Adrenal gland (tissue), 19 donors: ENCODE measurements at places on chromosomes 5 and 9.

DNA sequence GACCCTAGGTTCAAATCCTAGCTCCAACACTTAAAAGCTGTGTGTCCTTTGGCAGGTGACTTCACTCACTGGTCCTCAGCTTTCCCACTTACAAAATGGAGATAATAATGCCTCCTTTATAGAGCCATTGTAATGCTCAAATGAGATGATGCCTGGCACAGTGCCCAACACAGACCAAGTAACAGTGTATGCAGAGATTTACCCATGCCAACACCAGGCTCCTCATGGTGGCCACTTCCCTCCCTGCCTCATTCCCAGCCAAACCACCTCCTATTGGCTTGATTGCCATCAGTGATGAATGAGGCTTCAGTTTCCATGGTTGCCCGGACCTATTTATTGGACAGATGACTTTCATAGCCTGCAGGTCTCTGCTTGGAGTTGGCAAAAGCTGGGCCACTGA, 469.4 kb downstream of the CDK5RAP2 start:
- no peak overlapping the region for H3K4me3 ChIP-seq

GRCh38 chr9:84163052-84163650, 177.4 kb downstream of the SLC28A3 start:
- H3K4me3 ChIP-seq = no peak overlapping the region
- no peak for DNase-seq
- no peaks in the 10 kb centered on the region for H3K36me3 ChIP-seq
- H3K4me1 ChIP-seq = no peaks in the 10 kb centered on the region
- H3K27ac ChIP-seq = no peak overlapping the region
- no peaks in the 10 kb centered on the region for H3K27me3 ChIP-seq

DNA sequence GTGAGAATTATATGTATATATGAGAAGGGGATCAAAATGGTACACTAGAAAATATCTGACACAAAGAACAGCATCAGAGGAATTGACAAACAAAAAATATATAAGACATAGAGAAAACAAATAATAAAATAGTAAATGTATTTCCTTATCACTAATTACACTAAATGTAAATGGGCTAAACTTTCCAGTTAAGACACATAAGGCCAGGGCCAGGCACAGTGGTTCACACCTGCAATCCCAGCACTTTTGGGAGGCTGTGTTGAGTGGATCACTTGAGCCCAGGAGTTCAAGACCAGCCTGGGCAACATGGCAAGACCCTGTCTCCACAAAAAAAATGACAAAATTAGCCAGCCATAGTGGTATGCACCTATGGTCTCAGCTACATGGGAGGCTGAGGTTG, 8.5 kb downstream of the FBXL17 start:
- no peak for DNase-seq
- no peaks in the 10 kb centered on the region for H3K27me3 ChIP-seq
- no peak overlapping the region for H3K4me3 ChIP-seq

- DNase-seq = no peak
- no peak overlapping the region for H3K4me3 ChIP-seq
Observed at GRCh38 chr5:121399879-121400278, 451.8 kb upstream of the FTMT start.

- no peaks in the 10 kb centered on the region for H3K27me3 ChIP-seq
- H3K4me3 ChIP-seq = no peak overlapping the region
- DNase-seq = no peak
- H3K27ac ChIP-seq = peak overlapping the region; percentile 63
- H3K36me3 ChIP-seq = no peaks in the 10 kb centered on the region
Observed at GRCh38 chr9:95090023-95090791, 227.3 kb downstream of the FANCC start.

- H3K36me3 ChIP-seq = no peaks in the 10 kb centered on the region
- H3K27ac ChIP-seq = no peak overlapping the region
- no peaks in the 10 kb centered on the region for H3K4me1 ChIP-seq
- no peaks in the 10 kb centered on the region for H3K27me3 ChIP-seq
Observed at GRCh38 chr5:5416733-5417132, 5.7 kb upstream of the ICE1 start.

- no peak overlapping the region for H3K4me3 ChIP-seq
- H3K27me3 ChIP-seq = peaks cover 12% of the 10 kb centered on the region
- no peak overlapping the region for H3K27ac ChIP-seq
- H3K36me3 ChIP-seq = no peaks in the 10 kb centered on the region
Observed at GRCh38 chr9:137070906-137071275, 534 bp upstream of the SAPCD2 start.

GRCh38 chr5:157559301-157559700, 16.3 kb downstream of the ADAM19 start:
- peaks cover 34% of the 10 kb centered on the region for H3K4me1 ChIP-seq
- H3K27me3 ChIP-seq = no peaks in the 10 kb centered on the region
- H3K4me3 ChIP-seq = no peak overlapping the region
- no peaks in the 10 kb centered on the region for H3K36me3 ChIP-seq
- no peak overlapping the region for H3K27ac ChIP-seq

- H3K36me3 ChIP-seq = no peaks in the 10 kb centered on the region
- peaks cover 6% of the 10 kb centered on the region for H3K4me1 ChIP-seq
- no peaks in the 10 kb centered on the region for H3K27me3 ChIP-seq
- H3K4me3 ChIP-seq = no peak overlapping the region
Observed at GRCh38 chr5:112733586-112733985, 4.1 kb upstream of the APC start.

- DNase-seq = peak; percentile 82
- H3K36me3 ChIP-seq = no peaks in the 10 kb centered on the region
- H3K4me1 ChIP-seq = peaks cover 10% of the 10 kb centered on the region
- H3K27me3 ChIP-seq = no peaks in the 10 kb centered on the region
- H3K27ac ChIP-seq = no peak overlapping the region
Observed at GRCh38 chr5:141680751-141681201, 1.3 kb downstream of the ARAP3 start.

DNA sequence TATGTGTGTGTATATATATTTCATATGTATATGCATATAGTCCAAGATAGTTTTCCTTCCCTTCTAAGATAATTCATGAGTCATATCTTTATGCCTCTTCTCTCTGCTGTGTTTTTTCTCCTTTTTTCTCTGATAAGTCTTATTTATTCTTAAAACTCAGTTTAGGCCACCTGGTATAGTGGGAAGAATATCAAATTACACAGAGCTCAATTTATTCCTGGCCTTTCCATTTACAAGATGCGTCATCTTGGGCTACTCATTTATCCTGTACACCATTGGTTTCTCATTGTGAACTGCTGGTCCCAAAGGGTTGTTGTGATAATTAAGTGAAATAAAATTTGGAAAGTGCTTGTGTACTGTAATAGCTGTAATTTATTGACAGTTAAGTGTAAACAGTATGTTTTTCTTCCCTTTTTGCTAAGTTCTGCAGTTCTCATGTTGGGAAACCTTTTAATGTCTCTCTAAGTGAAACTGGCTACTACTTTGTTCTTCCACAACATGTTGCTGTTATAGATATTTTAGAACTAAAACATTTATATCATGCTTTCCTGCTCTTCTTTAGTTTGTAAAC, 19.4 kb downstream of the CCDC171 start:
- H3K27ac ChIP-seq = no peak overlapping the region
- H3K36me3 ChIP-seq = no peaks in the 10 kb centered on the region
- no peaks in the 10 kb centered on the region for H3K27me3 ChIP-seq
- H3K4me1 ChIP-seq = no peaks in the 10 kb centered on the region

DNA sequence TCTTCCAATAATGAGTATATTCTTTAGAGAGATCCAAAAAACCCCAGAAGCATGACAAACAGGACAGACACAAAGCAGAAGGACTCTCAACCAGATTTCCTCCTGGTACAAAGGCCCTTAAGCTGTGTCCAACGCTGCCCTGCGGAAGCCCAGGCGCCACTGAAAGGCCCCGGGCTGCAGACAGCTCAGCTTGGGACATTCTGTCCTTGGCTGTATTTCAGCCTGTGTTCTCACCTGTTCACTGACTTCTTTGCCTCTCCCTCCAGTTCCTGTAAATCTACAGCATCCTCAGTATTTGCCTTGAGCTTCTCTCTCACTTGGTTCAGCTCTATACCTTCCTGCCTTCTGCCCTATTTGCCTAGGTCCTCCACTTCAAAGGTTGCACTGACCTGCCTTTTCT, 96.5 kb downstream of the SH3TC2 start:
- no peak for DNase-seq
- H3K36me3 ChIP-seq = no peaks in the 10 kb centered on the region
- no peaks in the 10 kb centered on the region for H3K27me3 ChIP-seq
- H3K4me1 ChIP-seq = no peaks in the 10 kb centered on the region
- H3K27ac ChIP-seq = no peak overlapping the region
- no peak overlapping the region for H3K4me3 ChIP-seq

GRCh38 chr5:125044491-125045282, 298.2 kb upstream of the ZNF608 start:
- H3K4me3 ChIP-seq = no peak overlapping the region
- DNase-seq = peak; percentile 54
- no peak overlapping the region for H3K27ac ChIP-seq

DNA sequence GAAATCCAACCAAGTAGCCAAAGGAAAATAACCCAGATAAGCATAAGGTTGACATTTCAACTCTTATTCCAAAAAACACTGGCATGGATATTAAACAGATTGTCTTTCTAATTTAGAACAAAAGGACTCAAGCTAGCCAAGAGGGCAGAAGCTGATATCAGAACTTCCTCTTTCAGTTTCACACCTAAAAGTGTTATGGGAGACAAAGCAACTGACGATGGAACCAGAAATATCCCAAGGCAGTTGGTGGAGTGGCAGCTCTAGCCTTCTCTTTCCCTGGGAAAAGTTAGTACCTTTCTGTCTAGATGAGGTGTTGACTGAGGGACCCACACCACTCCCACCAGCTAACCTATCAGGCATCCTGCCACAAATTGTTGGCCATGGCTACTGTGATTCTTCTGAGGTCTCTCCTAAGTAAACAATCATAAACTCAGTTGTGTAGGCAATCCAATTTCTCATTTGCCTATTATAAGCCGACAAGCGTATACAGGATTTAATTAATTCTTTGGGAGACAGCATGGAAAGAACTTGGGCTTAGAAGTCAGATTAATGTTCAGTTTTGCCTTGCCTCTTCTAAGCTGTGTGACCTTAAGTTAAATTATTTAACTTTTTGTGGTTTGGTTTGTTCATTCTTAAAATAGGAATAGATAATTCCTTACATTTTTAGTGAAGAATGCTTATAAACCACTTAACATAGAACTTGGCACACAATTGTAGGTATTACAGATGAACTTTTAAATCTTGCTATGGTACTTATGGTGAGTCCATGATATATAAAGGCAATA, 110.9 kb upstream of the ADAMTSL1 start:
- no peak overlapping the region for H3K27ac ChIP-seq
- H3K4me3 ChIP-seq = no peak overlapping the region
- DNase-seq = no peak
- peaks cover 7% of the 10 kb centered on the region for H3K4me1 ChIP-seq
- no peaks in the 10 kb centered on the region for H3K27me3 ChIP-seq

- no peak overlapping the region for H3K27ac ChIP-seq
- no peaks in the 10 kb centered on the region for H3K36me3 ChIP-seq
- no peaks in the 10 kb centered on the region for H3K4me1 ChIP-seq
Observed at GRCh38 chr5:16580382-16580781, 36.4 kb downstream of the RETREG1 start.

DNA sequence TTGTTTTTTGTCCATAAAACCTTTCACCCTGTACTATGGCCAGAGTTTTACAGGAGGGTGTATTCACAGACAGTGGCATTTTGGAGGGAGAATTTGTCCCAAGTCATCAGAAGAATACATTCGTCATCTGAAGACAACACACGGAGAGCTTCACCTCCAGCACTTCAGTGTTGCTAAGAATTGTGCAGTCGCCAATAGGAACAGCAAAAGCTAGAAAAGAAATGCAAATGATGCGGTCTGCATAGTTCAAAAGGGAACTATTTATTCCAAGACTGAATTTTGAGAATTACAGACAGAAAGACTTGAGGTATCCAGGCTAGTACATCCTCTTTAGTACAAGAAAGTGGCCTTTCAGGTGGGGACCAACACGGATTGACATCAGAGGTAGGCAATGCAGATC, 399.2 kb upstream of the KIF2A start:
- H3K27ac ChIP-seq = no peak overlapping the region
- no peak overlapping the region for H3K4me3 ChIP-seq
- DNase-seq = no peak
- H3K27me3 ChIP-seq = no peaks in the 10 kb centered on the region
- H3K36me3 ChIP-seq = no peaks in the 10 kb centered on the region
- no peaks in the 10 kb centered on the region for H3K4me1 ChIP-seq

DNA sequence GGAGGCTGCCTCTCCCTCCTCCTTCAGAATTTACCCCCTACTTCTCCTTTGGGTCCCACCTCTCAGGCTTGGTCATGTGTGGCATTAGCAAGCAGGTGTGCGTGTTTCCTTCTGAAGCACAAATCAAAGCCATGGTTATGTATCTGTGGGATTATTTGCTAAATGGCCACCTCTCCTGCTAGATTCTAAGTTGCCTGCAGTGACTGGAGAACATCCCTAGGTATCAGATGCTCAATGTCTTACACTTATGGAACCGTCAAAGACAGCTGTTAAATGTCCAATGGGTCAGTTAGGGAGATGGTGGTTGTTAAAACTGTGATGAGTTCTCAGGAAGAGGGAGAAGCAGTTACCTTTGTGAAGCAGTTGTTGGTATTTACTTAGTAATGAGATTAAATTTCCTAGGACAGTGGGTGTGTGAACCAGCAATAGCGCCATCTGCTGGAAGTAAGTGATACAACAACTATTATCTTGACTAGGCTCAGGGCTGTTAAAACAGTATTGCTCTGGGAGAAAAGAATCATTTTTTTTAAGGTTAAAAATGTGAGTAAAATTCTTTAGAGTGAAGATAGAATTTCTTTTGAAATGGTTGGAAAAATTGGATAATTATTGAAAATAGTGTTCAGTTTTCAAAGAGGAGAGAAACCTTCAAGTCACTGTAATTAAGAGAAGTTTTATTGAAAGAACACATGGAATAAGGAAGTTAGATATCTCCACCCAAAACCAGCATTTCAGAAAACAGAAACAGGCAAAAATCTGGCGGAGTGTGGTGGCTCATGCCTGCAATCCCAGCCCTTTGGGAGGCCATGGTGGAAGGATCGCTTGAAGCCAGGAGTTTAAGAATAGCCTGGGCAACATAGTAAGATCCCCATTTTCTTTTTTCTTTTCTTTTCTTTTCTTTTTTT, 71.3 kb downstream of the TMC1 start:
- no peak overlapping the region for H3K4me3 ChIP-seq
- DNase-seq = no peak
- no peaks in the 10 kb centered on the region for H3K36me3 ChIP-seq
- H3K27me3 ChIP-seq = no peaks in the 10 kb centered on the region

DNA sequence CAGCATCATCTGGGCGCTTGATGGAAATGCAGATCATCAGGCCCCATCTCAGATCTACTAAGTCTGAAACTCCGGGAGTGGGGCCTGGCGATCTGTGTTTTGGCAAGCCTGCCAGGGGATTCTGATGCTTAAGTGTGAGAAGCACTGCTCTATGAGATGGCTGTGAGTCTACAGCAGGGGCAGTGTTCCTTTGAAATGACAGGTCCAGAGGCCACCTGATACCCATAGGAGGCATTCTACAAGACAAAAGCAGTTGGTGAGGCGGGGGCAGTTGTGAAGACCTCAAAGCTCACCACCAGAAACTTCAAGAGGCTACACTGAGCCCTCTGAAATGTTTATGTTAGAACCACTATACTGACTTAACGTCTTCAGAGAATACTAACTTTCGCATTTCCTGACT, 86.9 kb upstream of the SPATA31D4 start:
- H3K4me1 ChIP-seq = no peaks in the 10 kb centered on the region
- H3K4me3 ChIP-seq = no peak overlapping the region
- H3K36me3 ChIP-seq = no peaks in the 10 kb centered on the region
- DNase-seq = no peak
- no peak overlapping the region for H3K27ac ChIP-seq
